ENCODE measurements at places on chromosomes 3 and 15.
A peak's percentile ranks its signal among the peaks of the same experiment; 100 is the strongest.

- DNase-seq, result no peak
Measured at GRCh38 chr3:197297002-197297401, 1.4 kb downstream of the DLG1 start.

DNA sequence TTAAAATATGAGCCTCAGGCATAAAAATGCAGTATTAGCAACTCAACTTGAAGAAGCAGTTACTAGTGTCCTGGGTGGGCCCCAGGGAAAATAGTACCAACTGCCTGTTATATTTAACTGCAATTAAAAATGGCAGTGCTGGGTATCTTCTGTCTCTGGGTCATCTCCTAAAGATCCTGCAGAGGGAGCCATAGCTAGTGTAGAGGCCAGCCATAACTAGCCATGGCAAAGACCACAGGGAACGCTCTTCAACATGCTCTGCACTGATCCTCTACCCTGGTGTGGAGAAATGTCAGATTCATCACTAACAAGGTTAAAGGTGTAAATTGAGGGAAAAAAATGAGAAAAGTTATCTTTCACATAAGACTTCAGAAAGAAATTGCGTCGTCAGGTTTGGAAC, 181.3 kb downstream of the SNRPN start:
- no peak for DNase-seq

DNA sequence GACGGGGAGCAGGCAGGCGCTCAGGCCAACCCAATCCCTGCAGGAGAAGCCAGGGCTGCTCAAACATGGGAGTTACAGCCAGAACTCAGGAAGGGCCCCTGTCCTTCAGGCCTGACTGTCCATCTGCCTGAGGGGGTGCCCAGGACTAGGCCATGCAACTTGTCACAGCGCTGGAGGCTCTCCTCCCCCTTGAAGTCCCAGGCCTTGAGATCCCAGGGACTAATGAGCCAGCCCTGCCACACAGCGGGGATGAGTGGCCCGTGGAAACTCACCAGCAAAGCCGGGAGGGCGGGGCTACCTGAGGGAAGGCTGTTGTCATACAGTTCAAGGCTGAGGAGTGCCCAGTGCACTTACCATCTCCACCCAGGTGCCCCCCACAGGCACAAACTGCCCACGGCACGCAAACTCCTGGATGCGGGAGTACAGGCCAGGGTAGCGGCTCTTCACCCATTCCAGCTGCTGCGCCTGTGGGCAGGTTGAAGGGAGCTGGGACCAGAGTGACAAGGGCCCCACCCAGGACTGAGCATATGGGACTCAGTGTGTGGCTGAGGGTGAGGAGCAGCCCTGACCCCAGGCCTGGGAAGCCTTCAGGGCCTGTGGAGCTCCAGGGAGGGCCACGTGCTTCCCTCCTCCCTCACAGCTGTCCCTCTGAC, 6.3 kb downstream of the MAN2C1 start:
- DNase-seq, result no peak

DNA sequence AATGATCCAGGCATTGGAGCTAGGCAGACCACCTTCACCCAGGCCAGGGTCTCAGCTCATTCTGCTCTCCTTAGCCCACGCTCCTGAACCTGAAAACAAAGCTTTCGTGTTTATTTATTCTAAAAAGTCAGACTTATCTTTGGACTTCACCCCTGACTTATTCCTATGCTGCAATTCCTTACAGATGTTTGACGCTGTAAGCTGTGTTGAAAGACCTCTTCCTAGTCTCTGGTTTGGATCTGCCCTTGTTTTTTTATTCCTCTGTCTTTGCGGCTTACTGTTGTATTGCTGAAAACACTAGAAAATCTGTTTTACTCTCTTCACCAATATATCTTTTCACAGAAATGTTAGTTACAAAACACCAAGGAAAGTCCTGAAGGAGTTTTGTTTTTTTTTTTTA, 40.5 kb upstream of the LDHAL6B start:
- DNase-seq, result no peak

DNA sequence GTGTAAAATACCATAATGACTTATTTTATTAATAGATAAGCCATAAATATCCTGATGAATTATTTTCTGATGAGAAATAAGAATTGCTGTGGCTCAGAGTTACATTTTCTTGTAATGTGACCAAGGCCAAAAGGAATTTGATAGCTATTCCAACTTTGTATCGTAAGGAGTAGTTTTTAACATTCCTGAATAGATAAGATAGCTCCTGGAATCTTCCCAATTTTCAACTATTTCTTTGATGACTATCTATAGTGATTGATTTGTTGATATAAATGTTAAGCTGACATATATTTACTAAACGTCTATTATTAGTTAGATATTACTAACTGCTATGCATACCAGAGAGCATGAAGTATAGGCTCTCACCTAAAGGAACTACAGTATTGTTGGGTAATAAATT, 49.1 kb upstream of the SATB1 start:
- no peak for DNase-seq

- no peak for DNase-seq
Measured at GRCh38 chr3:12147049-12147780, 11.5 kb downstream of the TIMP4 start.

DNA sequence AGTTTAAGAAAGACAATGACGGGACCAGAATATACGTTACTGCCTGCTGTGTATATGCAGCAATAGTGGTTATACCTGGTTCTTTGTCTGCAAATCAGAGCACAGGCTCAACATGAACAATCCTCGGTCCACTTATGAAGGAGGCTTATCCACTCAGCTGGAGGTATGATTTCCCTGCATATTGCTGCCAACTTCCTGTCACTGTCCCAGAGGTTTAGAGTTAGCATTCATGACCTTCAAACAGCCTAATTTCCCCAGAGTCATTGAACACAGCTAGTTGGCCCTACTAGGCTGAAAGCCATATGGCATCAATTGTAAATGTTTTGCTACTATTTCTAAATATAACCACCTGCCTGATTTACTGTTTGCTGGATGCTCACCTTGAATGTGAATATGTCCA, 224.9 kb upstream of the ZNF717 start:
- DNase-seq, result no peak

- DNase-seq, result no peak
Measured at GRCh38 chr3:30440880-30441279, 165.5 kb upstream of the TGFBR2 start.

GRCh38 chr3:55270976-55271375, 216.1 kb downstream of the WNT5A start:
- DNase-seq, result no peak

GRCh38 chr3:193554811-193555210, at the start of gene ATP13A4:
TSS of gene ATP13A4 (minus strand) at chr3:193554895. CDS start at chr3:193554799, 96 bp downstream.
- no peak for DNase-seq

- no peak for DNase-seq
Measured at GRCh38 chr3:176296066-176296597, 901.1 kb downstream of the TBL1XR1 start.

GRCh38 chr15:31149088-31149505, 47.6 kb upstream of the TRPM1 start:
- no peak for DNase-seq

DNA sequence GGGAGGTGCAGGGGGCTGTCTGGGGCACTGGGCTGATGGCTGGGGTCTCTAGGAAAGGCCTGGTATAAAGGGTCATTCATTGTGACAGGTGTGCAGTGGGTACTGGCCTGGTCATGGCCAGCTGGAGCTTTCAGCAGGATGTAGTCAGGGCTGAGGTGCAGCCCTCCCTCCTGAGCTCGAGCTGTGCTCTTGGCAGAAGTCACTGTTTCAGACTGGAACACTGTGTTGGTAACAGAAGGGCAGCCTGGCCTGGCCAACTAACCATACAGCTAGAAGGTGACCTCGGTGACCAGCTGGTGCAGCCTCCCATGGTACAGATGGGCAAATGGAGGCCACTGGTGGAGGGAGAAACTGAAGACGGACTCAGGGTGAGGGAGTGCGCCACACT, 34.4 kb upstream of the LCTL start:
- no peak for DNase-seq

DNA sequence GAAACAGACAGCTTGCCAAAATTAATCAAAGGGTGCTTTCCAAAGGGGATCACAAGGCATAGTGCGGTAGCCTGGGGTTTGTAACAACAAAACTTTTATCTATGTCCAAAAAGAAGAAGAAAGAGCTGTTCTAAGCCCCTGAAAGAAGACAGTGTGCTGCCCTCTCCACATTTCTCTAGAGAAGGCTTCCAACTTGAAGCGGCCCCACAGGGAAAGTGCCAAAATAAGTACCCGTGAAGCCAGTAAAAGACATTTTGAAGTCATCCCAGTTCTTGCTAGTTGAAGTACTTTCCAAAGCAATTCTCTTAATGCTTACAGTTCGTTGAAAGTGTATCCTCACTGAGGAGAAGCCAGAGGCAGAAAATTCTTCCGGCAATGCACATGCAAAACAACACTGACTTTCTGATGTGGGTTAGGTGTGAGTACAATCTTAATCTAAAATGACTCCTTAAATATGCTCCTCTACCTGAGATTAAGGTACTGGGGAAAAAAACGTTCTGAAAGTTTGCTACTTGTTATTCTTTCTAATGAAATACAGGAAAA, 21.3 kb downstream of the GPR15 start:
- DNase-seq, result no peak

GRCh38 chr3:143775459-143775858, 72.8 kb downstream of the SLC9A9 start:
- DNase-seq, result no peak

- DNase-seq, result peak; percentile 81
Measured at GRCh38 chr3:127455541-127456450, 134.7 kb downstream of the TPRA1 start.

DNA sequence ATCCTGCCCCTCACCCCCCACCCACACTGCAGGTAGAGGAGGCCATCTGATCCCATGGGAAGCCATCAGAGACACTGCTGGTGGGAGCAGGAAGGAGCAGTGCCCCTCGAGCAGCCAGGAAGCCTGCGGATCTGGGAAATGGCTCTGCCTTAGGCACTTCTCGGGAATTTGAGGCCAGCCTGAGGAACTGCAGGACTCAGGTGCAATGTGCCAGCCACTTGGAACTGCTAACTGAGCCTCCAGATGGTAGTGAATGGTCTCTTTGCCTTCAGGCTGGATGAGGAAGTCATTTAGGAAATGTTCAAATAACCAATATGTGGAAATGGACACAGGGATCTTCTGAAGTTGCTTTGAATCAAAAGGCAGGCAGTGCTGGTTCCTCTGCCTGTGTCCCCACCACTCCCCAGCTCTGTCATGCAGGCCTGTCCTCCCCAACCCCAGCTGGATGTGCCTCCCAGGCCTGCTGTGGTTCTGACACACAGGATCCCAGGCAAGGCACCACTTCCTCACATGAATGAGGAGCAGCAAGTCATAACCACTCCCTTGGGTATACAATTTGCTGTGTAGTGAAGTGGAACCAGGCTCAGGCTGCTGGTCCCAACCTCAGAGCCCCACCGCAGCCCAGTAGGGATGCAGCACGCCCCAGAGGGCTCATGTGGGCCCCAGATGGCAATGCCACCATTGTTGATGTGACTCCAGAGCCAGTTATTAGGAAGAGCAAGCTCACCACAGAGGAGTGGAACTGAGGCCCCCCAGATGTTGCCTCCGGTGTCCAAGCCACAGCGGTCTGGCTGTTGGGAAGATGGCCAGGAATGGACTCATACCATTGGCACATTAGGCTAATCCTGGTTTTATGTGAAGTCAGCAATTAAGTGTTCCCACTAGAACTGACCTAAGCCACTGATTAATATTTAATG, 46.5 kb upstream of the LIMD1 start:
- no peak for DNase-seq

- DNase-seq, result no peak
Measured at GRCh38 chr3:110272525-110272924, 799.1 kb upstream of the NECTIN3 start.

- DNase-seq, result no peak
Measured at GRCh38 chr15:52337198-52337853, 41.7 kb upstream of the MYO5C start.

GRCh38 chr3:69715204-69715603, 24.1 kb upstream of the MITF start:
- DNase-seq, result no peak

GRCh38 chr3:50430191-50430590, 70.9 kb upstream of the TMEM115 start:
- no peak for DNase-seq

DNA sequence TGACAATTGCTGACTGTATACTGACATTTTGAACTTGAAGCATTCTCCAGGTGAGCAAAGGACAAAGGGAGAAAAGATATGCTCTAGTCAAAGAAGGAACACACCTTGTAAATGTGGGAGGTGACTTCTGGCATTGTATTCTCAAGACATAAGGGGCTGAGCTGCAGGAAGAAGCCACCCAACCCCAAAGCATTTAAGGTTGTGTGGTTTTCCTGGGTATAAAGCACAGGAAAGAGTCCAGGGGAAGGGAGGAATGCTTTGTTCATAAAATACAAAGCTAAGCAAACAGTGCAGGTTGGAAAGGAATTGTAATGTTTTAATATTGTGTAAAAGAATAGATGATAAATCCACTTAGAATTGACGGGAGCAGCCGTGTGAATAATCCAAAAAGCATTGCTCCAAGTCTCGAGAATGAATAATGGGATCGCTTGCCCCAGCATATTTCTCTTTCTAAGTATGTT, 102.4 kb upstream of the LRIG1 start:
- DNase-seq, result no peak

GRCh38 chr3:112424394-112424793, 74.9 kb downstream of the BTLA start:
- no peak for DNase-seq

DNA sequence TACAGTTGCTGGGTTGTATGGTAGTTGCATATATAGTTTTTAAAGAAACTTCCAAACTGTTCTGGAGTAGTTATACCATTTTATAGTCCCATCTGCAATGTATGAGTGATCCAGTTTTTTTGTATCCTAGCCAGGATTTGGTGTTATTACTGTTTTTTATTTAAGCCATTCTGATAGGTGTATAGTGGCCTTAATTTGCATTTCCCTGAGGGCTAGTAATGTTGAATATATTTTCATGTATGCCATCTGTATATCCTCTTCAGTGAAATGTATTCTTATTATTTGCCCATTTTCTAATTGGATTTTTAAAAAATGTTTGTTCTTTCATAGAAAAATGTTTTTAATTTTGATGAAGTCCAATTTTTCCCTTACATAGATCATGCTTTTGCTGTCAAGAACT, 29.2 kb downstream of the PXK start:
- DNase-seq, result no peak

GRCh38 chr3:114451561-114452018, 157.8 kb downstream of the TIGIT start:
- peak; percentile 68 for DNase-seq

- DNase-seq, result no peak
Measured at GRCh38 chr15:50066202-50066601, 52.8 kb downstream of the ATP8B4 start.

- no peak for DNase-seq
Measured at GRCh38 chr15:83062768-83063180, 4.3 kb downstream of the BTBD1 start.

GRCh38 chr3:141476033-141476432, 10.8 kb upstream of the RASA2 start:
- no peak for DNase-seq

GRCh38 chr15:101207867-101208288, 44.0 kb downstream of the CHSY1 start:
- no peak for DNase-seq

GRCh38 chr15:97461226-97461625, 499.3 kb upstream of the ARRDC4 start:
- DNase-seq, result no peak

GRCh38 chr3:37990527-37990926, at the start of gene VILL:
TSS of gene VILL (plus strand) at chr3:37990786. CDS start at chr3:37993673, 2,887 bp downstream.
- DNase-seq, result peak; percentile 60

GRCh38 chr3:63450634-63451363, 172.7 kb downstream of the SYNPR start:
- DNase-seq, result no peak
